Stimulated activated CD8-positive, alpha-beta memory T cell treated with anti-CD3 and anti-CD28 coated beads, Interleukin-2, amount 100 ng/mL, for 1 hour (primary cell): ENCODE measurements at places on chromosomes 12 and 14.

DNA sequence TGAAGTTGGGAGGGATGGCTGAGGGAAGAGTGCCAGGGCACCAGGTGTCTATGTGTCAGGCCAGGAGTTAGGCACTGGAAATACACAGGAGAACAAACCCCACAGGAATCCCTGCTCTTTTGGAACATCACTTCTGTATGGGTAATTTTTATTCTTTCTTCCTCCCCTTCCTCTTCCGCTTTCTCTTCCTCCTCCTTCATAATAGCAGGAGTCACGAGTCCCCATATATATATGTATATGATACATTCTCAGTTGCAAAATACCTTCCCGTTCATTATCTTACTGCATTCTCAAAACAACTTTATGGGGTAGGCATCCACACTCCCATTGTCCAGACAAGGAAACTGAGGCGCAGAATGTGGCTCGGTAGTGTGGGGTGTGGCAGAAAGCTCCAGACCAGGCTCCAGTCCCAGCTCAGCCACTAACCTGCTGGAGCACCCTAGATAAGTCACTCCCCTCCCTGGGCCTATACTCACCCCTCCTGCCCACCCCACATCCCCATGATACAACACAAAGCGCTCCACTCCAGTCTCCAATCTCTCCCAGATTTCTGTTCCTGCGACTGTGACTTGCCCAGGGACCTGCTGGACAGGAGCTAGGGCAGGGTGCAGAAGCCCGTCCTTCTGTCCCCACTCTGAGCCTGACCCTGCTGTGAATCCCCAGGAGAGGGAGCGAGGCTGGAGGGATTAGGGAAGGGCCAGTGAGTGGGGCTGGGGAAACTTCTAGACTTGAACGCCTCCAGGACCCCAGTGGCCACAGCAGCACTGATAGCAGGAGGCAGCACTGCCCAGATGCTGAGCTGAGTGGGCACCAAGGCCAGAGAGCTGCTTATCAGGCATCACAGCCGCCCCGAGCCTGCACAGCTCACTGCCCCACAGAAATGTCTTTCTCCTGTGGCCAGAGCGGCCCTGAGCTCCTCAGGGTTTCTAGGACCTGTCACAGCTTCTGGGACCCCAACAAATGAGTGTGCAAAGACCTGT, 1.4 kb upstream of the AQP2 start:
- DNase-seq, result no peak

DNA sequence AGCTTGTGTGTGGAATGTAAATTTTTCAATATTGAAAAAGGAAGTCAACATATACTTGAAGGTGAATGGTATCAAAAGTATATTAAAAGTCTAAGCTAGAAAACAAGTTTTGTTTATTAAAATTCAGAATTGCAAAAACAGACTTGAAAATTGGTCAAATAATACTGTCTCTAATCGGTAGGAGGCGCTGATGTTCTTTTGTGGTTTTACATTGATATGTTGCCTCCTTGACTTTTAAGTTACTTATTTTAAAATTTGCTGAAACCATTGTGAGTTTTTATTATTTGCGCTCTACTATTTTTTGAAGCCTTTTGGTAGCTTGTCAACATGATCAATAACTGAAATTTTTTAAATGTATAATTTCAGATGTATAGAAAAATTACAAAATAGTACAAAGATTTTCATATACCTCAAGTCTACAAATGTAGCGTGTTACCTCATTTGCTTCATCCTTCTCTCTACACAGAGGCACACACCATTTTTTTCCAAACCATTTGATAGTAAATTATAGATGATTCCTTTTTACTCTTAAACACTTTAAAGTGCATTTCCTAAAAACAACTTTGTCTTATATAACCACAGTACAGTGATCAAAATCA, 6.9 kb downstream of the RTRAF start:
- no peak for DNase-seq

GRCh38 chr14:22448905-22449599, 140.0 kb downstream of the DAD1 start:
- DNase-seq, result no peak

GRCh38 chr12:84875241-84875640, 37.4 kb downstream of the SLC6A15 start:
- DNase-seq, result no peak

- no peak for DNase-seq
Measured at GRCh38 chr14:59301354-59301753, 112.9 kb downstream of the DAAM1 start.

DNA sequence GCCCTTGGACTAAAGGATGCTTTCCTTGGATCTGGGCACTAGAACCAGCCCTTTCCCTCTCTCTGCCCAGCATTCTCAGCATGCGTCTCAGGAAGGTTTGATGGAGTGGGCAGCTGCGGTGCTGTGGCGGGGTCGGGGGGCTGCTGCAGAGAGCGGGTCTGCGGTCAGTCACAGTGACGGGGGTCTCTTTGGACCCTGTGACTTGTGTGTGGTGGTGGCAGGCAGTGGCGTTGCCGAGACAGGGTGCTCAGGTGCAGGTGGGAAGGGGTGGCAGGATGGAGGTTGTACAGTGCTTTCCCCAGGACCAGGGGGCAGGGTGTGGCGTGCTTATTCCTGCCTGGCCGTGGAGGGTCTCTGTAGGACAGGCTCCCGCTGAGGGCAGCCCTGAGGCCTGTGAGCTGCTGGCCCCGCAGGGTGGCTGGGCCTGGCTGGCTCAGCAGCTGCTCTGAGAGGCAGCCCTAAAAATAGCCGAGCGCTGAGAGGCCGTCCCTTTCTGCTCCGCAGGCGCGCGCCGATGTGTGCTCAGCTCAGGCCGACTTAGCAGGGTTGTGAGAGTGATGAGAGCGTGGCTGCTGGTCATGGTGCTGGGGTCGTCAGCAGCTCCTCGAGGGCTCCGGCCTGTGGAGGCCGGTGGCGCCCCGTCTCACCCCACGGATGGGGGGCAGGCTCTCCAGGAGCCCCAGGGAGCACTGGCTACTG, 9.7 kb downstream of the PACS2 start:
- DNase-seq, result no peak

- no peak for DNase-seq
Measured at GRCh38 chr14:26265170-26265685, 332.6 kb downstream of the NOVA1 start.

DNA sequence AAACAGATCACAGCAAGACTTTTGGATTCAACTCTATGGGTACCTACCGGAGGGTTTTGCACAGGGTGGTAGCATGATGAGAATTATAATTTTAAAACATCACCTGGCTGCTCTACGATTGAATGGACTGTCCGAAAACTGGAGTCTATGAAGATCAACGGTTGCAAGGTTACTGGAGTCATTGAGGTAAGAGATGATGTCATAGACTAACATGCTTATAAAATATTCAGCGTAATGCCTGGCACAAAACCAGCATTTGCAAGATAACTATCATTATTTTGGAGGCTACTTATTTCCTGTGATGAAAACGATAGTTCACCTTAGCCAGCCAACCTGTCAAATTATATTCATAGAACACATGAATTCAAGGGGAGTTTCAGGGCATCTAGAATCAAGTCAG, 580.6 kb upstream of the TBX3 start:
- DNase-seq, result no peak

DNA sequence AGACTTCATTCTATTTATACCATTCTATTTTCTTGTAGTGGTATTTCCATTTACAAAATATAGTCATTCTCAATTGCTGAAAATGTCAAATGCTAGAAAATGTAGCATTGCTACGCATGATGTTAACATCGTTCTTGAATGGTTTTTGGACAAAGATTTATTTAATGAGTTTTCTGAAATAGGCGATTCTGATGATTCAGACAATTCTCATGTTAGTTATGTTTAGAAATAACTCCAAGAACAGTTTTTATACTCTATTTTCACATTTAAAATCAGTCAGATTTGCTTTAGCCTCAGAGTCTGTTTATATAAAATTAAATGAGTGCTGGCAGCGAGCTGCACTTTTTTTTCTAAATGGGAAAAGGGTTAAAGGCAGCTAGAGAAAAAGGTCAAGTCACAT, 414.8 kb upstream of the MGAT4C start:
- DNase-seq, result no peak

- no peak for DNase-seq
Measured at GRCh38 chr12:26528943-26529342, 304.1 kb downstream of the ITPR2 start.

- no peak for DNase-seq
Measured at GRCh38 chr12:4445156-4446101, at the start of gene FGF6. FGF6 (minus strand) TSS chr12:4445815; CDS start chr12:4445570, 245 bp downstream.
